ENCODE measurements at places on chromosomes 1 and 21.

DNA sequence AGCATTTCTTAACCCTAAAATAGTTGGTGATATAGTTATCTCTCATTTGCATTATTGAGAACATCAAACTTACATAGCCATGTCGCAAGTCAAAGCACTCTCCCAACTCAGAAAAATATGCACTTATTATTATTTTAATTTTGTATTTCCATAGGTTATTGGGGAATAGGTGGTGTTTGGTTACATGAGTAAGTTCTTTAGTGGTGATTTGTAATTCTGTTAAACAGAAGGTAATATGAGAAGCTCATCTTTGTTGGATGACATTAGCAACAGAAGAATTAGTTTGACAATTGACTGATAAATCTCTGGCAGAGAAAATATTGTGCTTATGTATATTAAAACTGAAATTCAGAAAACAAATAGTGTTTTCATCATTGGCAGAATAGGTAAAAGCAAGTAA, 154.8 kb downstream of the NFIA start:
- no peak for DNase-seq

DNA sequence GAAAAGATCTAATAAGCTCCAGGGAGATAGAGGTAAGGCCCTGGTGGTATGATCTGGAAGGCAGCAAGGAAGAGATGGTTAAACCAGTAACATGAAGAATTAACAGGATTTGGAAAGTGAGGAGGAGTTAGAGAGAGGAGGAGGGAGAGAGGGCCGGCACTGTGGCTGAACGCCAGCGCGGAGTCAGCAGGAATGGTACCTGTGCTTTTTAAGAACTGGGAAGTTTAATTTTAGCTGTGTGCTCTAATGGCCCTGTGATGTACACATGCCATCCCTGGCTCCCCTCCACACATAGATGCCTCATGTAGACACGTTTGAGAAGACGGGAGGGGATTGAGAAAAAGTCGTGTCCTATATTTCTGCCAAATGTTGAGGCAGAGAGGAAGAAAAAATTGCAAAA, 13.8 kb upstream of the AVPR1B start:
- no peak for DNase-seq

DNA sequence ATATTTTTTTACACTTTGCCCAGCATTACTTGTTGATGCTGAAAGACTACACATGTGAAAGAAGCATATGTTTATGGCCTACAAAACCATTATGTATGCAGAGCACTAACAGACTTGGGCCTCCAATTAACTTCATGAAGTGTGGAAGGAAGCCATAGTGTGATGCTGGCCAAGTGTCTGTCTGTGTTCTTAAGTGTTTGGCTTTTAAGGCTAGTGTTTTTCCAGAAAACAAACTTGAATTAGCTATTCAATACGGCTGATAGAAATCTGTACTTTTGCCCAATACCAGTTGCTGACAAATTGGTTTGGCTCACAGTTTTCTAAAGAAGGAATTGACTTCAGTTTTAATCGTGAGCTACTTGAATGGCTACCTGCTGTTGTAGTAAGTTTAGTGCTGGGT, 136.1 kb downstream of the ADGRL2 start:
- DNase-seq = no peak

DNA sequence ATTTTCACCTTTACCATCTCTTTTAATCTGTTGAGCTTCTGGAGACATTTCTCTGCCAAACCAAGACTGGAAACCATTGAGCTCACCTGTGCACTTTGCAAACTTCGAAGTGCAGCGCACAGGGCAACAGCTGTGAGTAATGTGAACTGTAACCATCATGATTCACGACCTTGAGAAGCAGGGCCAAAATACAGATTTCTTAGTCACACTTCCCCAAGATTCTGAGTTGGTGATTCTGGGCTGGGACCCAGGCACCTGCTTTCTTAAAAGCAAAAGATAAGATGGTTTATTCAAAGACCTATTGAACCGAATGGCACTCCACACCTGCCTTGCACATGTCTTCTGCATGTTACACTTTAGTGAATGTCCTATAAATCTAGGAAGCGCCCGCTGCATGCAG, 10.2 kb downstream of the AGTRAP start:
- DNase-seq = no peak

GRCh38 chr1:24735509-24736375, 9.5 kb upstream of the CLIC4 start:
- no peak for DNase-seq

GRCh38 chr1:59098655-59099054, 198.2 kb upstream of the FGGY start:
- no peak for DNase-seq

- DNase-seq = no peak
These were observed 336.8 kb downstream of the SEC16B start for GRCh38 chr1:177632923-177633615.
